ENCODE measurements at places on chromosomes 7 and 10. TPM values are rescaled to one million over a fixed set of nuclear protein-coding genes. Genes with fewer than 3 reads are reported as not detected.

DNA sequence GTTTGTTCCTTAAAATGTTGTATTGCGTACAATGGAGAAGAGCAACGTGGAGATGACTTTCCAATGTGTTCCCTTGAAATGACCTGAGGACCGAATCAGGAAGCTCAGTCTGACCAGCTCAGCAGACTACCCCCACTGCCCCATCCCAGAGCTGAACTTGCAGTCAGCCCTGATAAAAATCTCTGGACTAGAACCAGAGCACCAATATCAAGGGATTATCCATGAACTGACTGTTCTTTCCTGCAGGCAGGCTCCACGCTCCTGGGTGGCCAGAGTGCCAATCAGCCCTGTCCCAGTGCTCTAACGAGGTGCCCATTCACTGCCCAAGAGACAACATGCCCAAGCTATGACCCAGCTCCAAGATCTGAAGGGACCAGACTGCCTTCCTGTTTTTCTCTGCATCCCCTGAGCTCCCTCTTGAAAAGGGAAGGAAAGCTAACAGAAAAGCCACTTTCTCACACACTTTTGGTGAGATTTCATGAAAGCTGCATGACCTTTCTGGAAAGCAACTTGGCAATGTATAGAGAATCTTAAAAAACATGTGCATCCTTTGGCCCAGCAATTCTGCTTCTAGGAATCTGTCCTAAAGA is 130.2 kb downstream of the KCNMA1 start:
- no peak for DNase-seq

GRCh38 chr7:157679607-157680006 is 342.8 kb downstream of the DNAJB6 start:
- DNase-seq: no peak

DNA sequence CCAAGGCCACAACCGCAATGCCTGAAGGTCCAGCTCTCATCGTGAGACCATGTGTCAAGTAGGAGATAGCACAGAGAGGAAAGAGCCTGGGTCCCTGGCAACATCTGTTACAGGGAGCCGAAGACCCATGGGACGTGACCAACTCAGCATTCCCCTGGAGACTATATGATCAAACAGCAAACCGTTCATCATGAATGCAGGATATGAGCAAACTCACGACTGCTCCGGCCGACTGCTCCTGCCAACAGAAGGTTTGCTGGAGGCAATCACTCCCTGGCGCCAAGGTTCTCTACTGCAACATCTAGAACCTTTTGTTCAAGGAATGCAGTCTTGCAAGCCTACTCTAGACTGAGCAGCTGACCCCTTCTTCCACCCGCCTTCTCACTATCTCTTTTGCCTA is 114.3 kb downstream of the ALOX5 start:
- DNase-seq: no peak

GRCh38 chr7:146858690-146859089 is 742.1 kb downstream of the CNTNAP2 start:
- DNase-seq: no peak

- DNase-seq: no peak
These were observed 2.2 kb downstream of the MAP3K8 start for GRCh38 chr10:30436191-30436611.

- no peak for DNase-seq
These were observed 129.1 kb upstream of the FOXK1 start for GRCh38 chr7:4552985-4553384.

DNA sequence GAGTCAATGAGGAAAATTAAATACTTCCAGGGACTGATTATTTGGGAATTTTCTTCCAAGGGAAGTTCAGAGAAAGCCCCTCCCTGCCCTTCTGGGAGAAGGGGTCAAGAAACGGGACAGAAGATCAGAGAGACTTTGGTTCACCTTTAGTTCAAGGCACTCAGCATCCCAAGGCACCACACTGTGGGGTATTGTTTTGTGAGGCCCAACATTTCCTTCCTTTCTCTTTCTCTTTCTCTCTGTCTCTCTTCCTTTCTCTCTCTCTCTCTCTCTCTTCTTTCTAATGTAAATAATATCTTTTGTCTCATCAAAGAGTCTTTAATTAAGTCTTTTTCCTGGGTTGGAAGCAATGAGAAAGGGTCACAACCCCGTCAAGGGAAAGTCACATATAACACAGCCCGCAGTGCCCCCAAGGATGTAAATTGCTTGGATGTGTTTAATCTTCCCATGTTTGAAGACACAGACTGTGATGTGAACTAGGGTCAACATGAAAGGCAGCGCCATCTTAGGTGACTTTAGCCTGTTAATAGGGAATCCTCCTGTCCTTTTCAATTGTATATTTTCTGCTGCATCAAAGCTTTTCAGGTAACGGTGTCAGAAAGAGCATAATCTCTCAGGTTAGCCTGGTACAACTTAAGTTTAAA is 983.3 kb upstream of the C7orf33 start:
- DNase-seq: no peak

GRCh38 chr10:19977097-19977521 is 160.9 kb downstream of the PLXDC2 start:
- DNase-seq: no peak

The AKR1C8 gene
- total RNA-seq: under 0.01 TPM

DNA sequence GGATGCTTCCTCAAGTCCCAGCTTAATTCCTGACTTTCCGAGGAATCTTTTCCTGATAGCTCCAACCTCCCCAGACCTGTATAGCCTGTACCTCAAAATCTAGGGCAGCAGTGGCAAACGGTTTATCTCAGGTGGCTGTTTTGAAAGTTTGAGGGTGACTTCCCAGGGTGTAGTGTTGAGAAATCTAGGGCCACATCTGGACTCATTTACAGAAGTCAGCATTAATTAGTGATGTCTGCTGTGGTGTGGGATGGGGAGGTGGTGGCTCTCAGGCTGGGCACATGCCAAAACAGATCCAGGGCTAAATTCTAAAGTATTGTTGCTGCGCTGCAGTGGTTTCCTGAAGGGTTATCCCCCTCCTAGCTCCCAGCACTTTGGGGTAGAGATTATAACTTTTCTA is 38.0 kb downstream of the UNC5B start:
- DNase-seq: no peak

All from hematopoietic multipotent progenitor cell (in vitro differentiated cells).